Hypothalamus (tissue), 51 donors: ENCODE measurements at places on chromosomes 3 and 15.

- DNase-seq, result no peak
Observed at GRCh38 chr3:173939331-173939730, 541.8 kb downstream of the NLGN1 start.

GRCh38 chr3:130834476-130834875, 59.4 kb upstream of the ATP2C1 start:
- no peak for DNase-seq

GRCh38 chr3:13850161-13850945, 29.5 kb downstream of the WNT7A start:
- DNase-seq, result no peak

DNA sequence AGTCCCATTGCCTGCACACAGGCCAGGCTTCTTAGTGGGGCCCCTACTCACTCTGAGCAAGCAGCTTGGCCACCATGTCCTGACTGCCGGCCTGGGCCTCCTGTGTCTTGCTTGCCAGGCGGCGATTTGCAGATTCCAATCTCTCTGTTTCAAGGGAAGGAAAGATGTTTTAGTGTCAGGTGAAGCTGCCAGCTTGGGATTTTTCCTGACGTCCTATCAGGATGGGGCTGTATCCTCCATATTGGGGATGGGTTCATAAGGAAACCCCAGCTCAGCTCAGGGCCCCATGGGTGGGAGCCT, 8.5 kb downstream of the AMOTL2 start:
- DNase-seq, result no peak

GRCh38 chr3:18758047-18758704, 333.0 kb upstream of the SATB1 start:
- DNase-seq, result no peak

- DNase-seq, result no peak
Observed at GRCh38 chr15:88482263-88482662, 14.8 kb downstream of the MRPS11 start.

- no peak for DNase-seq
Observed at GRCh38 chr15:101570241-101570640, 80.7 kb upstream of the PCSK6 start.

GRCh38 chr3:106381939-106382335, 513.1 kb upstream of the CBLB start:
- DNase-seq, result no peak

GRCh38 chr15:86483936-86484335, 404.3 kb downstream of the AGBL1 start:
- DNase-seq, result no peak

DNA sequence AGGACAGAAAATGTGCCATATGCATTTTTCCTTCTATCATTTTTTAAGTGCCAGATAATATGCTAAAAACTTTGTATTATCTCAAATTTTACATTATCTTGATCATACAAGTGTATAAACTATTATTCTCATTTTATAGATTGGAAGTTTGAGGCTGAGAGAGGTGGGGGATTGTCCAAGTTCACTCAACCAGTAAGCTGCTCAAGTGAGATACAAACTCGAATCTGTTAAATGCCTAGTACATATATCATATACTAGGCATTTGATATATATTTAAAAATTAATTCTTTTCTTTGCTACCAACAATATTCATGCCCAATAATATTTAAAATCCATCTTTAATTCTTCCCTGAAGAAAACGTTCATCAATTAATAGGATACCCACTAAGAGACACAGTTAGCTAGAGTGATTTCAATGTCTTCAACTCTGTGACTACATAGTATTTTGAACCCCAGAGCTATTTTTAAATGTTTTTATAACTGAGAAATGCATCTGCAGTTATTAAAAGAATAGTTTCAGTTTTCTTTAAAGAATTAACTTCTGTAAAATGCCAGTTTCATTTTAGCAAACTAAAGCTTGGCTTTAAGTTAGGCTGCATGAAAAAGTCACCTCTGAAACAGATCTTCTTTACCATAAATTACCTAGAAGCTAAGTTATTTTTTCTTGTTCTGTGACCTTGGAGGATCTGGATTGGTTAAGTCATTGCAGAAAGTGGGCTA, 40.4 kb downstream of the IQCB1 start:
- DNase-seq, result no peak

GRCh38 chr15:40264321-40265153, 18.3 kb downstream of the ANKRD63 start:
- DNase-seq, result no peak

DNA sequence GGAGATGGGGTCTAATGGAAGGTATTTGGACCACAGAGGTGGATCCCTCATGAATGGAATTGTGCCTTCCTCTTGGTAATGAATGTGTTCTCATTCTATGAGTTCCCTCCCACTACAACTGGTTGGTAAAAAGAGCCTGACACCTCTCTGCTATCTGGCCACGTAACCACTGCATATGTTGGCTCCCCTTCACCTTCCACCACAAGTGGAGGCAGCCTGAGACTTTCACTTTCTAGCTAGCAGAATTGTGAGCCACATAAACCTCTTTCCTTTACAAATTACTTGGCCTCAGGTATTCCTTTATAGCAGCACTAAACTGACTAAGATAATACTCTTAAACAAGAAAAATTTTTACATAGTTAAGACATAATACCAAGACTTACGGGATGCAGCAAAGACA, 155.3 kb downstream of the NR1I2 start:
- DNase-seq, result no peak

DNA sequence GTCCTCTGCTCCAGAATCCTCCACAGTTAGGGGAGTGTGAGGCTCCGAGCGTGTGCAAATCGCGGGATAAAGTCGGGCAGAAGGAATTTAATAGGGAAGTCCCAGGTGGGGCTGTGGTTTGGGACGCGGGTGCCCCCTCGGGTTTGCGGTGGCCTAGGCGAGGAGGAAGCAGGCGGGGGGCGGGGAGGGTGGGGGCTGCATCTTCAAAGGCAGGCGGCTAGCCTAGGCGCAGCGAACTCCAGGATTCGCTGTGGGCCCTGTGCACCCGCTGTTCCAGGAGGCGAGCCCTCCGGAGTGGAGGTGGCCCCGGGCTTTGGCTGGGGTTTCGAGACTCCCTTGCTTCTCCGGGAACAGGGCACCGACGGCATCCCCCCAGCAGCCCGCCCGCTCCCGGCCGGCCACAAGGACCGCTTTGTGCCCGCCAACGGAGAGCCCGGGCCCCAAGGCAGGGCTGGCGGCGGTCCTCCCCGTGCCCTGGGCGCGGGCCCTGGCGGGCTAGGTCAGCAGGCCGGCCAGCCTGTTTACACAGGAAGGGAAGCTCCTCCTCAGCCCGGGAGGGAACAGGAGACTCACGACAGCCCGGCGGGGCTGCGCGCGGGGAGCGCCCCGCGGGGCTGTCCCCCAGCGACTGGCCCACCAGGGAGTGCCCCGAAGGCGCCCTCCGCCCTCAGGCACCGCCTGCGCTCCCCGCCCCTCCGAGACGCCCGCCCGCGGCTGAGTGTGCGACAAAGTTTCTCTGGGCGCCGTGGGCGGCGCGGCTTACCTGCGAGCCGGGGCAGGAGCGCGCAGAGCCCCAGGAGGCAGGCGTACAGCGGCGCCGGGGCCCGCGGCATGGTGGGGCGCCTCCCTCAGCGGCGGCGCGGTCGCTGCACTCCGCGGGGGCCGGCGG, 753 bp downstream of the ITGB5 start:
- peak; percentile 32 for DNase-seq

- DNase-seq, result no peak
Observed at GRCh38 chr15:38538328-38539007, 26.1 kb downstream of the RASGRP1 start.

DNA sequence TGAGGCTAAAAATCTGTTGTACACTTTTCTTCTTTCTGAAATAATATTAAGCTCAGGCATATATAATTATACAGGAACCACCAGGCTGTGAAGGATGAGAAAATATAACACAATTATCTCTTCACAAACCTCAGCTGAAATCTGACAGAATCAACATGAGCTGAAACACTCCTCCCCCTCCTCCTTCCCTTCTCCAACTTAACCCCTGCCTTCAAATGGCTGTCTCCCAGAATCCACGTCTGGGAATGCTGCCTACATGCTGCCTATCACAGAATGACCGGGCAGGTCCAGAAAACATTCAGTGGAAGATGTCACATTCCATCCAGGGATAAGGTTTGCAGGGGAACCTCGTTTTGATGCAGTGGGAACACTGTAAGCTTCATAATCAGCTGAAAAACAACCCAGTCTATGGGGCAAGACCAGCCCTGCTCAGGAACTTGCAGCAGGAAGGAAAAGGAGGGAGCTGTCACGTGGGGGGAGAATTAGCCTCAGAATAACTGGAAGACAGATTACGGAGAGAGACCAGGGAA, 44.0 kb upstream of the SEMA6D start:
- DNase-seq, result no peak

GRCh38 chr3:46619845-46620778, 7.8 kb downstream of the FAM240A start:
- no peak for DNase-seq

GRCh38 chr3:66907136-66907535, 91.0 kb upstream of the KBTBD8 start:
- DNase-seq, result no peak

DNA sequence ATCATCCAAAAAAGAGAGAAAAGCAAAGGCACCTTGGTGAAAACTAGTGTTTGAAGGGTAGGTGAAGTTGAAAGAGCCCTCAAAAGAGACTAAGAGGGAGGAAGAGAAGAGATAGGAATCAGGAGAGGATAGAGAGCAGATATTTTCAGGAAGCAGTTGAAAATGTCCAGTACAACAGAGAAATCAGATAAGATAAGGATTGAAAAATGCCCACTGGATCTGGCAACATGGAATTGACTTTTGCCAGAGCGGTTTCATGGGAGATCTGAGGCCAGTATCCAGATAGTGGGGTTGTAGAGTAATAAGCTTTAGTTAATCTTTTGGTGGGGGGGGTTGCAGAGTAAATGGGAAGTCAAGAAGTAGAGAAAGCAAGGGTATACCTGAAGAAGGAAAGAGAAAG, 337.4 kb downstream of the IL5RA start:
- no peak for DNase-seq

GRCh38 chr15:47750030-47750739, 32.9 kb downstream of the SEMA6D start:
- no peak for DNase-seq

GRCh38 chr15:96273317-96274086, 57.0 kb upstream of the NR2F2 start:
- DNase-seq, result no peak
